Type B pancreatic cell (in vitro differentiated cells): ENCODE measurements at places on chromosomes 5 and 9. TPM values are rescaled to one million over a fixed set of nuclear protein-coding genes. Genes with fewer than 3 reads are reported as not detected.
A peak's percentile ranks its signal among the peaks of the same experiment; 100 is the strongest.

Gene GABRA6
- total RNA-seq = not detected in 2 replicates

Gene PAPPA
- 1.2 and 11.0 TPM in 2 replicates for total RNA-seq

Gene PCDHGA12
- total RNA-seq = 1.2 and 1.7 TPM in 2 replicates

Gene TMEM215
- 0.27 TPM in 1 of 2 replicates, not detected in the other for total RNA-seq

Gene RAB3C
- 10.1 and 15.6 TPM in 2 replicates for total RNA-seq

Gene C7
- total RNA-seq = 2.0 and 18.9 TPM in 2 replicates

Gene WDR31
- total RNA-seq = 5.0 and 6.7 TPM in 2 replicates

Gene GPSM1
- 29.2 and 56.2 TPM in 2 replicates for total RNA-seq

Gene BHMT2
- total RNA-seq = 0.45 TPM in 1 of 2 replicates, not detected in the other

Gene IFNK
- total RNA-seq = not detected in 2 replicates

Gene CKMT2
- total RNA-seq = 4.3 and 10.4 TPM in 2 replicates

Gene MARVELD2
- 26.1 and 62.5 TPM in 2 replicates for total RNA-seq

GRCh38 chr5:73789851-73790281 is 163.9 kb downstream of the ARHGEF28 start:
- no peak for DNase-seq

DNA sequence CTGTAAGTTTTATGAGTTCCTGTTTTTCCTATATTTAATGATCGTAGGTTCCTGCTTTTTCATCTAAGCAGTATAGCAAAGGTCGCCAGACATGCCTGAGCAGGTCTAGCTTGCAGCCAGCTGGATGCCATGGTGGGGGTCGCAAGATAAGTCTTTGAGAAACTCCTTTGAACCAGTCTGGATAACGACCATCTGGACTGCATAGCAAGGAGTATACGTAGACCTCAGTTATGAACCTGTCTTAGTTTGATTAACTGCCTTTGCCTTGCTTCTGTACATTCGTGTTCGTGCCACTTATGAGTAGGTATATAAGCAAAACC is 8.4 kb upstream of the SPATA31E1 start:
- DNase-seq = no peak

- DNase-seq = no peak
These were observed 31.0 kb upstream of the TNFAIP8 start for GRCh38 chr5:119324842-119325241.

DNA sequence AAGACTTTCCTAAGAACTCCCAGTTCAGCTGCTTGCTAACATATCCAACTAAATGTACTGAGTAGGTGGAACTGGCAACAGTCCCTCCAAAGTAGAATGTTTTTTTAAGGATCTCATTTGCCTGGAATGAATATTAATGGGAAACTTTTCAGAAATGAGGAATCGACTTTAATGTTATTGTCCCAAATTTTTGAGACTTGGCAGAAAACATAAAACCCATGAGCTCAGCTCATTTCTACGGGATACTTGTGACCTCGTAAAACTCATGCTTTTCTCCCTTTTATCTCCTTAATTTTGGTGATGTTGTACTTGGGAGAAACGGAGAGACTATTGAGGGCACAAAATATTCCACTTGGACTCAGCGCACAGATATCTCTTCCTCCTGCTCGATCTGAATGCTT is 296.8 kb downstream of the EBF1 start:
- no peak for DNase-seq

DNA sequence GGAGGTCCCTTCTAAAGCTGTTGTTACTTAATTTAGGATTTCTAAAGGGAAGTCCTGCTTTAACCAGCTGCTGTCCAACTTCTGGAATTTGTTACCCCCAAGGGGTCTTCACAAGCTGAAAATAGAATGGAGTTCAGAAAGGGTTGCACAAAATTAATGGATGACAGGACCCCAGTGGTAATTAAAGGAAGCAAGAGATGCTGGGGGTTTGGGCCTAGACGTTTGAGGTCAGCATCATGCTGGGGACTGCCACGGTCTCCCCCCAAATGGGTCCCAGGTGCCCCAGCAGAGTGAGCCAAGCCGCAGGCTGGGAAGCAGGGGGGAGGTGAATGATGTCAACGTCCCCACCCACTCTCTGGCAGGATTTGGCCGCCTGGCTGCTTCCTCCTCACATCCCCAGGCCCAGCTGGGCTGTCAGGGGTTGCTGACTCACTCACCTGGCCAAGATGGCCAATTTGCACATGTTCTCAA is 97.5 kb upstream of the ARAP3 start:
- DNase-seq = no peak

GRCh38 chr5:28632607-28633006 is 1594.2 kb upstream of the CDH9 start:
- DNase-seq = no peak

- DNase-seq = no peak
These were observed 2.2 kb downstream of the GALT start for GRCh38 chr9:34648673-34649072.

DNA sequence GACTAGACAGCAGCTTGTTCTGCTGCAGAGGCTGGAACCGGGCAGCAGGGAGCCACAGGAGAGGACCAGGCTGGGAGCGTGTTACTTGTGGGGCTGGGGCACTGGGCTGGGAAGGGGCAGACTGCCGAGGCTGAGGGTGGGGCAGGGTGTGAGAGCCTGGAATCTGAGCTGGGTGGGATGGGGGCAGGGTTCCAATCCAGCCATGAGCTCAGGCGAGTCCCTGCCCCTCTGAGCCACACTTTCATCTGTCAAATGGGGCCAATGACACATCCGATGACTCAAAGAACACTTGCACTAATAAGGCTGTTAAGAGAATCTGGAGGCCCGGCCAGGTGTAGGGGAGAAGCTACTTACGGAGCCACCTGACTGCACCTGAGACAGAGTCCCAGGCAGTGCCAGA is 18.7 kb upstream of the WDR38 start:
- no peak for DNase-seq

DNA sequence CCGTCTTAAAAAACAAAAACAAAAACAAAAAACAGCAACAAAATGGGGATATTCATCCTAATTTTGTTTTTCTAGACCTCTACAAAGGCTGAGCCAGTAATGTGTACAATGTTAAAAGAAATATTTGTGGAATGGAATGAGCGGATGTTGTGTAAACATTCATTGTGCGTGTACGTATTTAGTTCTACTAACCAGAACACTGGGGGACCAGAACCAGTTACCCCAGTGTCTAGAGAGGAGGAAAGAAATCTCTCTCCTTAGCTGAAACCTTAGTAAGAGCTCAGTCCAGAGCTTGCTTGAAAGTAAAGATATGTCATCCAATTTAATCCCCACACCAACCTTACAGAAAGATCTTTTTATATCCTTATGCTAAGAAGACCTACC is 106.7 kb upstream of the CPEB4 start:
- DNase-seq = no peak

- DNase-seq = peak; percentile 53
These were observed 28.7 kb downstream of the IPPK start for GRCh38 chr9:92641092-92641809.

- peak; percentile 69 for DNase-seq
These were observed 587 bp downstream of the MIER3 start for GRCh38 chr5:56951126-56951945.

DNA sequence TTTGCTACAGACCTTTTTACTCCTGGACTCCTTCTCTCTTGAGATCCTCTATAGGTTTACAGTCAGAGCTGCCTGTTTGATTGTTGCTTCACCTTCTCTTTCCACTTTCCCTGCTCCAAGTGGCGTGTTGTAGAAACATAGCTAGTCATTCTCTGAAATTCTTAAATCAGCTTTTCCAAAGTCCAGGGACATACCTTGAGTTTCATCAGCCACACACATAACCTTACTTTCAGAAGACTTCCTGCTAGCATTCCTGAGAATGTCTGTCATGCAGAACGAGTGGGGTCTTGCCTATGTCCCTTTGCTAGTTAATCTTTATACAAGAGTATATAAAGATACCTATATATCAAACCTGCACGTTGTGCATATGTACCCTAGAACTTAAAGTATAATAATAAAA is 230.3 kb upstream of the ZNF462 start:
- no peak for DNase-seq

GRCh38 chr5:59157068-59157467 is 574.2 kb downstream of the RAB3C start:
- DNase-seq = no peak

DNA sequence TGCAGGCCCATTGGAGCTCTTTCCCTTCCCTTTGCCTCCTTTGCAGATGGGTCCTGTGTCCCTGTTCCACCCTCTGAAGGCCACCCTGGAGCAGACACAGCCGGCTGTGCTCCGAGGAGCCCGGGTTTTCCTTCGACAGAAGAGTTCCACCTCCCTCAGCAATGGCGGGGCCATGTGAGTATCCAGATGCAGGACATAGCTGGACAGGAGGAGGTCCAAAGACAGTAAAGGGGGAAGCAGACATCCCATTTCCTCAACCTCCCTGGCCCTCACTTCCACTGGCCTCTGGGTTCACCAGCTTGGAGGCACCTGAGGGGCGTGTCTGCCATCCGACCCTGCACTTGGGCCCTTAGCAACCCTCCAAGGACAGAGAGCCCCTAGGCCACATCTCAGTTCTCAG is 237.9 kb downstream of the CACNA1B start:
- peak; percentile 47 for DNase-seq
